Cerebellar cortex (tissue), 1 donor: ENCODE measurements at places on chromosomes 6 and 20.
A peak's percentile ranks its signal among the peaks of the same experiment; 100 is the strongest.

- DNase-seq = peak; percentile 47
Observed at GRCh38 chr6:13523826-13524622, 36.6 kb upstream of the GFOD1 start.

- no peak for DNase-seq
Observed at GRCh38 chr6:113968472-113968871, 2.5 kb downstream of the HDAC2 start.

DNA sequence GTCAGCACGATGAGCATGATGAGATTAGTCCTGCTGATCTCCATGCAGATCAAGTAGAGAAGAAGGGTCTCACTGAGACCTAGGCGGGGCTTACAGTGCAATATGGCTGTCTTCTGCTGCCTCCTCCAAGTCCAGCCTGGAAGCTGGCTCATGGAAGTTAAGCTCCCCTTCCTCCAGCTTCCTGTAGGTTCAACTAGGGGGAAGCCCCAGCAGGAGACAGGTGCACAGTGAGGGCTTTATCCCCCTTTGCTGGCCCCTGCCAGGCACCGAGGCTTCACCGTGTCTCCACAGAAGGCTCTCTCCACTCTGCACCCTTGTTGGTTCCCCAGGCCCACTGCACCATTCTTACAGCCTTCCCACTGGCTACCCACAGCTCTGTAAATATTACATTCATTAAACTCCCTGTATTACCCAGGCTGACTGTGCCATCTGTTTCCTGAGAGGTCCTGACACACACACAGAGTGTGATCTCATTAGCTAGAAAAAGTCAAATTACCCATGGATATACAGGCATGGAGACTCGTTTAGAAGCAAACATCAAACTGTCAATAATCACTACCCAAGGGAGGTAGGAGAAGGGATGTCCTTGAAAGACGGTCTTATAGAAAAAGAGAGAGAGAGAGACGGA, 90.4 kb downstream of the SLC2A10 start:
- DNase-seq = no peak

GRCh38 chr6:62516291-62517141, 230.5 kb upstream of the KHDRBS2 start:
- no peak for DNase-seq

- DNase-seq = no peak
Observed at GRCh38 chr6:36347621-36348020, 10.9 kb upstream of the BNIP5 start.
